ENCODE measurements at places on chromosomes 11 and 22.
A peak's percentile ranks its signal among the peaks of the same experiment; 100 is the strongest.

GRCh38 chr11:110467556-110467955, 37.8 kb downstream of the FDX1 start:
- H3K4me3 ChIP-seq, result no peak overlapping the region
- H3K36me3 ChIP-seq, result peaks cover 6% of the 10 kb centered on the region
- DNase-seq, result no peak
- no peak overlapping the region for H3K27ac ChIP-seq

DNA sequence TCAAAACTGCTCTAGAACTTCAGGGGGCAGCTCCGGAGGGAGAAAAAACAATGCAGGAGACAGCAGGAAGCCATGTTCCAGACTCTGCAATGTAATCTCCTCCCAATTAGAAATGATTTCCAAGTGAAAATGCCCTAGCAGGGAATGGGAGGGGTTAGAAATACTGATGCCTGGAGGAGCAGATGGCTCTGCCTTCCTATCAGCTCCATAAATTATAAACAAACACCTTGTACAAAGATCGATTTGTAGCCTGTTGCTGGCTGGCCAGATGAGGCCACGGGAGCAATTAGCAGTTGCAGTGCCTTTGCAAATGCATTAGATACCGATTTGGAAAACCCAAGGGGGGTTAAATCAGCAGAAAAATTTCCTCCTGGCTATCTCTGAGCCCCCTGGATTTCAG, 46.6 kb upstream of the CHRM4 start:
- H3K4me3 ChIP-seq, result no peak overlapping the region
- no peak for DNase-seq
- H3K4me1 ChIP-seq, result no peaks in the 10 kb centered on the region
- H3K27me3 ChIP-seq, result no peaks in the 10 kb centered on the region

GRCh38 chr11:32005786-32006416, 85.0 kb upstream of the RCN1 start:
- no peaks in the 10 kb centered on the region for H3K4me1 ChIP-seq
- no peaks in the 10 kb centered on the region for H3K27me3 ChIP-seq
- H3K36me3 ChIP-seq, result no peaks in the 10 kb centered on the region
- no peak overlapping the region for H3K4me3 ChIP-seq
- DNase-seq, result no peak
- H3K27ac ChIP-seq, result no peak overlapping the region

- peak overlapping the region; percentile 71 for H3K27ac ChIP-seq
- peak; percentile 73 for DNase-seq
- H3K4me1 ChIP-seq, result peaks cover 26% of the 10 kb centered on the region
- no peaks in the 10 kb centered on the region for H3K27me3 ChIP-seq
- H3K4me3 ChIP-seq, result no peak overlapping the region
Measured at GRCh38 chr11:112525270-112525669, 264.6 kb upstream of the PLET1 start.

DNA sequence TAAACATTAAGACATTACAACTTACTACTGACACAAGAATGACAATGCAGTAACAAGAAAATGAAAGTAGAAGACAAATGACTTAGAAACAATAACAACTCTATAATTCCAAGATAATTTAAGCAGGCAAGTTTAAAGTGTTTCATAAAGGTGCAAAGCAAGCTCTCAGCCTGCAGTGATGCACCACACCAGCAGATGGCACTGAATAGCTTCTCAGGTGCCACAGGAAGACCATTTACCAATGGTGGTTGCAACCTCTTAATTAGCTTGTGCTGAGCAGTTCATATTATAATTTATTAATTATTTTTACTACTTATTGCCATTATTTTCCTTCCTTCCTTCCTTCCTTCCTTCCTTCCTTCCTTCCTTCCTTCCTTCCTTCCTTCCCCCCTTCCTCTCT, 60.6 kb downstream of the NXPE2 start:
- H3K36me3 ChIP-seq, result no peaks in the 10 kb centered on the region
- H3K27me3 ChIP-seq, result no peaks in the 10 kb centered on the region
- H3K27ac ChIP-seq, result no peak overlapping the region
- no peak overlapping the region for H3K4me3 ChIP-seq
- DNase-seq, result no peak

GRCh38 chr11:46036969-46037368, 84.3 kb downstream of the PHF21A start:
- H3K27me3 ChIP-seq, result no peaks in the 10 kb centered on the region
- no peak overlapping the region for H3K4me3 ChIP-seq
- no peak overlapping the region for H3K27ac ChIP-seq
- H3K36me3 ChIP-seq, result no peaks in the 10 kb centered on the region
- peaks cover 13% of the 10 kb centered on the region for H3K4me1 ChIP-seq
- DNase-seq, result no peak

DNA sequence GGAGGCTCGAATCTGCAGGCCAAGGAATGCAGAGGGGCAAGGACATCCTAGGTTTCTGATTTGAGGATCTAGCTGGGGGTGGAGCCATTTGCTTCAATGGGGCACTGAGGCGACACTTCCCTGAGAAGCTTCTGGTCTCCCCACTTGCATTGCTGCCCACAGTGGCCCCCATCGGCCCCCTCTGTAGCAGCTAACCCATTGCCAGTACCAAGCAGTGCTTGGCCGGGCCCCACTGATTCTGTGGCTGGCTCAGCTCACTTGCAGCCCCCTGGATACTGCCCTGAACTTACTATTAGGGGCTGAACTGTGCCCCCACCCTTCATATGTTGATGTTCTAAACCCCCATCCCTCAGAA, 42.9 kb upstream of the SHISAL1 start:
- no peaks in the 10 kb centered on the region for H3K36me3 ChIP-seq
- H3K4me3 ChIP-seq, result no peak overlapping the region
- H3K27me3 ChIP-seq, result no peaks in the 10 kb centered on the region
- H3K27ac ChIP-seq, result no peak overlapping the region

- no peak overlapping the region for H3K4me3 ChIP-seq
- no peaks in the 10 kb centered on the region for H3K4me1 ChIP-seq
- H3K27ac ChIP-seq, result no peak overlapping the region
- no peaks in the 10 kb centered on the region for H3K27me3 ChIP-seq
Measured at GRCh38 chr11:5007561-5007960, 12.9 kb downstream of the OR51L1 start.

DNA sequence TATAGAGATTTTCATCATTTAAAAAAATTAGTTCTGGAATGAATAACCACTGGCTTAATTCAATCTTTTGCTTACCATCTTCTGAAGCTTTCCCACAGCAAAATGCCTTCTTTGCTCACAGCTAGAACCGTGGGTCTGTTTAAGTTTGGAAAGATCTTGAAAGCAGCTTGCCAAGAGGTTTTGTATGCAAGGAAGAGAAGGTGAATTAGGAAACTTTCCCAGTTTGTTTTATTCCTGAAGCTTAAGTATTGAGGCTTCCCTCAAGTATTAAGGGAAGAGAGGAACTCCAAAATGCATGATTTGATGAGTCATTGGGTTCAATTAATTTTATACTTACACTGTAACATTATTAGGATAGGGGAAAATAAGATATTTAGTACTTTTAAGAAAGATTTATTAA, 1.9 kb upstream of the ARHGEF12 start:
- H3K27ac ChIP-seq, result peak overlapping the region; percentile 96
- H3K4me1 ChIP-seq, result peaks cover 35% of the 10 kb centered on the region
- DNase-seq, result no peak
- H3K27me3 ChIP-seq, result no peaks in the 10 kb centered on the region

DNA sequence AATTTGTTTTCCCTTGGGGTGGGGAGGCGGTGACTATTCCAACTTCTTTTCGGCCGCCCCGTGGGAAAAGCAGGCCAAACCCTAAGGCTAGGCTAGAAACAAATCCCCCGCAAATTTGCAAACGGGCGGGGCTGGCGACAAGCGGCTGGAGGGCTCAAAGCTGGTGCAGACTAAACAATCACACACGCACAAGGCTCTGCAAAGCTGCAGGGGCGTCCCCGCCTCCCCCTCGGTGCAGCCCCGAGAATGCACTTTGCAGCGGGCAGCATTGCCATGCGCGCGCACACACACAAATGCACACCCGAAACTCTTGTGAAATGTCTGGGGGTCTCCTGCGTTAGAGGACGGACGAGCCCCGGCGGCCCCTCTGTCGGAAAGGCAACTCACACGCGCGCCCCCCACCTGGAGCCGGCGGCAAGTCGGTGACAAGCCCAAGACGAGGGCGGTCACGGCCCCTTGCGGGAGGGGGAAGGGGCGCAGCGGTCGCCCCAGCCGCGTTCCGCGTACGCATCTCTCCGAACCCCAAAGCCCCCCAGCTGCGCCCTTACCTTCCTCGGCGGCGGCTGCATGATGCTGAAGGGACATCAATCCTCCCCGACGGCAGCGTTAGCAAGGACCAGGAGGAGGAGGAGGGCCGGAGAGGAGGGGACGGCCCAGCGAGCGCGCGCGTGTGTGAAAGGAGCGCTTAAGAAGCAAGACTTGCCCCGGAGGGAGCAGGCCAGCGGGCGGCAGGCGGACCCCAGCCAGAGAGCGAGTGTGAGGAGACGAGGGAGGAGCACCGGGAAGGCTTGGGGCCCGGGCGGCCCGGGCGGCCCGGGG, 600 bp downstream of the FCHSD2 start:
- H3K36me3 ChIP-seq, result no peaks in the 10 kb centered on the region
- DNase-seq, result peak; percentile 87
- peak overlapping the region; percentile 94 for H3K27ac ChIP-seq
- peak overlapping the region; percentile 83 for H3K4me3 ChIP-seq
- no peaks in the 10 kb centered on the region for H3K4me1 ChIP-seq

- H3K36me3 ChIP-seq, result no peaks in the 10 kb centered on the region
- DNase-seq, result no peak
- peaks cover 18% of the 10 kb centered on the region for H3K4me1 ChIP-seq
- peak overlapping the region; percentile 47 for H3K4me3 ChIP-seq
- H3K27me3 ChIP-seq, result no peaks in the 10 kb centered on the region
Measured at GRCh38 chr11:16925561-16926065, 88.6 kb downstream of the PLEKHA7 start.

- no peak overlapping the region for H3K27ac ChIP-seq
- no peak for DNase-seq
- no peaks in the 10 kb centered on the region for H3K27me3 ChIP-seq
- no peaks in the 10 kb centered on the region for H3K36me3 ChIP-seq
- H3K4me1 ChIP-seq, result no peaks in the 10 kb centered on the region
Measured at GRCh38 chr11:40183073-40184064, 1276.1 kb downstream of the LRRC4C start.
